EH (cell line): ENCODE measurements at places on chromosomes 13 and 19.
A peak's percentile ranks its signal among the peaks of the same experiment; 100 is the strongest.

GRCh38 chr13:93118081-93118615, 108.5 kb upstream of the GPC6 start:
- no peak for DNase-seq

DNA sequence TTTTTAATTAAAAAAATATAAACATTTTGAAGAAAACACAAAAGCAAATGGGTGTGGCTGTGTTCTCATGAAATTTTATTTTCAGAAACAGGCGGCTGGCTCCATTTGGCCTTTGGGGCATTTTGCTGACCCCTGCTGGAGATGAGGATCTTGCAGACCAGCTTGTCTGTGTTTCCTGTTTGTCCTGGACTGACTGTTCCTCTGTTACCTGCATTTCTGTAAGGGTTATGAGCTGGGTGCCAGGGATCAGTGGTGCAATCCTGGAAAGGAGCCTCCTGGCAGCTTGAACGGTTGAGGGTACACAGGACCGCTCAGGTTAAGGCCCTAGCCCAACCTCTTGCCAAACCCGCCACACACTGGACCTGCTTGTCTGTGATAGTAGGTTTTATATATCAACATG, 49.9 kb downstream of the ZNF787 start:
- DNase-seq, result no peak

DNA sequence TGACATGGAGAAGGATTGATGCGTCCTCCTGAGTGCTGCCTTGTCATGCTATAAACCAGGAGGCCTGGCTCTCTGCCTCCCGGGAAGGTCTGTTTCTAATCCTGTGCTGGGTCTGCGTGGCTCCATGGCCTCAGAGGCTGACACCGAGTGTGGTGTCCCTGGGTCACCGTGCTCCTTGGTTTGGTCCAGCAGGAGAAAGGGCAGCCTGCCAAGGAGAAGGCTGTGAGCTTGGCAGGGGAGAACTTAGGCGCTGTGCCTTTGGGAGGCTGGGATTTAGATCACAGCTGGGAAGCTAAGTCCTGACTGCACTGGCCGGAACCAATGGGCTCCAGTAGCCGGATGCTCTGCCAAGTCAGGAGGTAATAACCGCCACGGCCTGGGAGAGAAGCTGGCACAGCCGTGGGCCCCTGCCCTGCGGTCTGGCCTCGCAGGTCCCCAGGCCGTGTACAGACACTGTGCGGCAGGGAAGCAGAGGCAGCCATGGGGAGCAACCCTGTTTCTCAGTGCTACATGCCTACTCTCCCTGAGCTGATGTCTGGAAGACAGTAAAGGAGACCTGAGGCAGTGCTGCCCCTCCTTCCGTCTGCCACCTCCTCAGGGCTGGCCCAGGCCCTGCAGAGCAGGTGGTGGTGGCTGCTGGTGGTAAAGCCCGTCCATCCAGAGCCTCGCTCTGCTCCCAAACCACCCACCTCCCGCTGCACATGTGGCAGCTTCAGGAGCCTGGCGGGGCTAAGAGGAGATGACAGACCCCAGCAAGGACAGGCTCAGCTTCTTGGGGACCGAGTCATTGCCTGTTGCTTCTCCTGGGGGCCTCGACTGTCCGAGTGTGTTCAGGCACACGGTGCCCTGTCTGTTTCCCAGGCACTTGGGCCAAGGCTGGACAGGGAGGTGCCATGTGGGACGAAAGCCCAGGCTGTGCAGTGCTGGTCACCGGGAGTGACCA, 44.9 kb downstream of the C13orf46 start:
- peak; percentile 93 for DNase-seq

DNA sequence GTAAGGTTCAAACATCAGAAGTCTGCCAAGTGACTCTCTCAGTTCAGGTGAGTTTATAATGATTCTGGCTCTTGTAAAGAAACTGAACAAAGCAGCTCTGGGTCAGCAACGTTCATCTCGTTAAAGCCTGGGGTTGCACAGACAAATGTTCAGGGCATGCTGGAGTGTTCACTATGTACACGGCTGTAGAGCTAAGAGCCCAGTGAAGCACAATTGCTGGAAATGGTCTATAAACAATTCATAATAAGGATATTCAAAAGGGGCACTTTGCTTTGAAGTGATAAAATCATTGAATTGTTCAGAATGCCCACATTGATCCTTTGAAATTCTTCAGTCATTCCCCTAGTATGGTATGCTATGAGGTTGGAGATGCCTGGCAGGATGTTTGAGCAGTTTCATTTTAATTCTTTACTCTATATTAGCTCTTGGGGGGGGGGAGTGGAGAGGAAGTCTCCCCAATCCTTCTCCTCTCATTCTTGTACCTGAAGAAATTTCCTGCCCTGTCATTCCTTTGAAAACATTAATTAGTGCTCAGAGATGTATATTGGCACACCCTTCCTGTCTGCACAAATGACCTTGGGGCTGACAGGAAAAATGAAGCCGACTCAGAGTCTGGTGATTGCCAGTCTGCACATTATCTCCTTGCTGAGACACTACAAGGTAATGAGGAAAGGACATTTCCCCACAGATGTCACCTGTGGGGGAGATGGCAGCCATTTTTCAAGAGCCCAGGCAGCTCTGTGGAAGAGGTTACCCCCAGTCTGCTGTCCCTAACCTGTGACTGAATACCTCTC, 145.5 kb downstream of the DLEU7 start:
- no peak for DNase-seq

DNA sequence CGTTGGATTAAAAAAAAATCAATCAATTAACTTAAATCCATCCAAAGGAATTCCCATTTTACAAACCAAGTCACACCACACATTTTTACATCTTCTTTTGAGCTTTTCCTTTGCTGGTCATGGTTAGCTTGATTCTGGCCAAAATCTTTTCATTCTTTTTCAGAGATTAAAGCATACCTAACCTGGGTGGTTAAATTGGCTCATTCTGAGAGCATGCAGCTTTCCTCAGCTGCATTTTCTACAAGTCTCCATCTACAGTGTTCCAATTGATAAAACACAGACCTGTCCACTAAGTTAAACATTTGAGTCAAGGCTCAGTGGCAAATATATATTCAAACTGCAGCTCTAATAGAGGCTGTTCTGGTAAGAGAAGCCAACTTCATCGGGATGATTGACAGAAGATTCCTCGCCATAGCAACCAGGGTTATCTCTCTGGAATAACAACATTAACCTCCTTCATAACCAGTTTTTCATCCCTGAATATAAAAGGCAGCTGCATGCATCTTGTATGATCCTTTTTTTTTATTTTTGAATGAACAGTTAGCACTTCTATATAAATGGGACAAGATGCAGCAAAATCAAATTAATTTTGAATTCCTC, 106.2 kb downstream of the DNAJC15 start:
- no peak for DNase-seq

GRCh38 chr19:11330127-11330526, 9.3 kb downstream of the RAB3D start:
- no peak for DNase-seq
